ENCODE measurements at places on chromosomes 3 and 15.
A peak's percentile ranks its signal among the peaks of the same experiment; 100 is the strongest.

- no peak for DNase-seq
These were observed 1.7 kb upstream of the IP6K1 start for GRCh38 chr3:49788056-49788455.

GRCh38 chr3:112395181-112395895, 62.4 kb downstream of the CD200 start:
- DNase-seq = no peak

- DNase-seq = no peak
These were observed 291.2 kb upstream of the KCNMB2 start for GRCh38 chr3:178244733-178245709.

GRCh38 chr3:66567077-66567476, 66.3 kb upstream of the LRIG1 start:
- no peak for DNase-seq

GRCh38 chr15:63072809-63073277, 30.3 kb downstream of the TPM1 start:
- DNase-seq = no peak

GRCh38 chr15:86663979-86664378, 584.3 kb downstream of the AGBL1 start:
- no peak for DNase-seq

DNA sequence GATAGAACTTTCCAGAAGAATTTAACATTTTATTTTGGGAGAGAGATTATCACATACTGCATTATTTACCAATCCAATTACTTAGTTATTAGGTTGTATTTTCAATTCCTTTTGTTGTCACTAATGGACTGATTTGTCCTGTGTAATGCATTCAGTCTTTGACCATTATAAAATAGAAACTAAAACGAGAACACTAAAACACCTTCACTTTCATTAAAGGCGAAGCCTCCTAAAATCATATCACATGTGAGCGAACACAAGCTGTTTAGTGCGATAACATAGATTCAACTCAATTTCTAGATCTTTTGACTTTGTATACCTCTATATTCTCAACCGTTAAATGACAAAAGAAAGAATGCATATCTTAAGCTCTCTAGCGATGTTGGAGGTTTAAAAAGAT, 253.4 kb downstream of the VGLL3 start:
- no peak for DNase-seq

GRCh38 chr3:64176461-64176996, 48.7 kb downstream of the PRICKLE2 start:
- no peak for DNase-seq

DNA sequence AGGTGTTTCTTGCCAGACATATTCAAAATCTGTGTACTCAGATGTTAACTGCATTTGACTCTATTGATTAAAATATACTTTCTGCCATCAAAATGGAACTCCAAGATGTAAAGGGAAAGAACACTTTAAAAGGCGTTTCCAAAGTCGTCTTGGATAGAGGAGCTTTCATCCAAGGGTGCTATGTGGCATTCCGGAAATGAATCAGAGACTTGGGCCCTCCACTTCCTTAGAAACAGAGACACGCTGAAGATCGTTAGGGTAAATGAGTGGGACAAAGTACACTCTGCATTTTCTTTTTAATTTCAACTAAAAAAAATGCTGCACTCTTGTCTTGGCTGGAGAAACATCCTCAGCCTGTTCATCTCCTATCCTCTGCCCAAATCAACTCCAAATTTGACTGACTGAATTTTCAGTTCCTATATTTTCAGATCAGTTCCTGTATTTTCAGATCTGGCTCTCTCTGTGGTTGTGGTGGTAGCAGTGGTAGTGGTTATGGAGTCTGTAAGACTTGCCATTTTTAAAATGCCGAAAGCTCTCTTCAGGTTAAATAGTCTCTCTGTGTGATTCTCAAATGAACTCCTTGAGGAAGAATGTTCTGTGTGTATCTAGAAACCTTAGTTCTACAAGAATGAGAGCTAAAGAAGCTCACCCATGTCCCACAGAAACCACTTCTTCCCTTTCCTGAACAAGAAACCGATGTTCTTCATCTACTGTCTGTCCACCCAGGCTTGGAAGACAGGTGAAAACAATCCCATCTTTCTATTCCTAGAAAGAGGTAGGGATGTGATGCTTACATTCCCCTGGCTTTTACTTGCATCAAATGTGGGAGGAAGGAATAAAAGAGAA, 156.8 kb upstream of the ICE2 start:
- no peak for DNase-seq

- DNase-seq = no peak
These were observed 172.2 kb downstream of the GHSR start for GRCh38 chr3:172276103-172276502.

DNA sequence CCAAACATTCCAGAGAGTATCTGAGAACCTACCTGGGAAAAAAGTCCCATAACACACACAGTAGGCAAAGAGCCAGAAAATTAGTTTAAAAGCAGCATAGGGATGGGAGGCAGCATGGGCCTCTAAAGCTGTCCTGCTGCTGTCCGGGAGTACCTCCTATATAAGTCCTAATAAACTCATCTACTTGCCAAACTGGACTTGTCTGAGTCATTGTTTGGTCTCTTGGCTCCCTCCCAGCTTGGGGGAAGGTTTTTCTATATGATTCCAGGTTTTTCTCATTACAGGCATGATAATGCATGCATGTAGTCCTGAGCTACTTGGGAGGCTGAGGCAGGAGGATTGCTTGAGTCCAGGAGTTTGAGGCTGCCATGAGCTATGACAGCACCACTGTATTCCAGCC, 17.5 kb upstream of the HACD2 start:
- DNase-seq = no peak

- DNase-seq = no peak
These were observed 86.3 kb upstream of the MEX3B start for GRCh38 chr15:82132096-82132495.

DNA sequence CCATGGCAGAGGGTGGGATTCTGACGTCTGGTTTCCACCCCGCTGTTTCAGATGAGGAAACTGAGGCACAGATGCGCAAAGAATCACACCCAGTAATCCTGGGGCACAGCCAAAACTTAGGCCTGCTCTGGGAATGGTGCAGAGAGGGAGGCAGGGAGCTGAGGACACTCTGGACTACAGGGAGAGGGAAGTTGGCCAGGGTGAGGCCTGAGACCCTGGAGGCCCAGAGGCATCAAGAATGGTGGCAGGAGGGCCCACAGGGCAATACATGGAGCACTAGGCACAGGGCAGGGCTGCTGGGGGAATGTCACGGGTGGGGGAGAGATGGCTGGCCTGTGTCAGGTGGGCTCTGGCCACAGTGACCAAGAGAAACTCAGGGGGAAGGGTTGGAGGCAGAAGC, 63.6 kb downstream of the TLE3 start:
- no peak for DNase-seq

GRCh38 chr3:55373423-55373822, 113.7 kb downstream of the WNT5A start:
- no peak for DNase-seq

GRCh38 chr15:52208306-52208946, 17.2 kb upstream of the GNB5 start:
- DNase-seq = peak; percentile 88

GRCh38 chr3:112302150-112302830, 8.3 kb upstream of the SLC9C1 start:
- DNase-seq = no peak

DNA sequence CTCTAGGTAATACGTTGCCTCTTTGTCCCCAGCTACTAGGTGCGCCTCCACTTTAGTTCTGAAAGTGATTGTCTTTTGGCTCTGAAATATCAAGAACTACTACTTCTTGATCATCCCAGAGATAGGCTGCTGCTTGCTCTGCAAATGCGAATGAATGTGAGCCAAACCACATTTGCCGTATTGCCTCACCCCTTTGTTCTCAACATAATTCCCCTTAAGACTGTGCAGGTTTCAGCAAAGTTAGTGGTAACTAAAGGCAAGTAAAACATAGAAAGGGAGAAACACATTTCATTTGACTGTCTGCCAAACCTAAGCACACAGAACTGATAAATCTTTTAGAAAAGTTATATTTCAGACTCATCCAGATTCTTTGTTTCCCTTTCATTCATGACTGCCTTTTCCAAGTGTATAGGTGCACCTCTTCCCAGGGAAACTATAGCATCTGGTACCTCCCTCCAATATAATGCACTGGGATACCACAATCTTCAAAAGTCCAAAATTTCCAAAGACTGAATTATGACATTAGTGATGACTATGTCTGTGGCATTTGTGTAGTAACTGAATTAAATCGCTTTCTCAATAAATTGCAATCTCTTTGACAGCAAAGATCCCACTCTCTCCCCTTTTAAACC, 720.6 kb upstream of the CBLB start:
- DNase-seq = peak; percentile 32

- DNase-seq = no peak
These were observed 11.9 kb upstream of the SH3GL3 start for GRCh38 chr15:83435202-83435601.

- no peak for DNase-seq
These were observed 2.0 kb upstream of the CEMIP start for GRCh38 chr15:80777137-80777536.

- no peak for DNase-seq
These were observed 460.9 kb downstream of the OTOL1 start for GRCh38 chr3:161957467-161957866.

DNA sequence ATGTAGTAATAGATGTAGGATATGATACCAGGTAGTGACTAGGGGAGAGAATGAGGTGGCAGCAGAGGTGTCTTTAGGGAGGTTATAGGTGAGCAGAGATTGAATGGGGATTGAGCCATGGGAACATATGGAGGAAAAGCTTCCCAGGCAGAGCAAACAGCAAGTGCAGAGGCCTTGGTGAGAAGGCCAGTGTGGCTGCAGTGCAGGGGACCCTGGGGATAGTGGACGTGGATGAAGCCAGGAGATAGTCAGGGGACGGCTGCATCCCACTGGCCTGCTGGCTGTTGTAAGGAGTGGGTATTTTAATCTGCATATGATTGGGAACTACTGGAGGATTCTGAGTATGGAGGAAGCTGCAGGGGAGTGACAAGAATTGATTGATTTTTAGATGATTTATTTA, 62.7 kb upstream of the TRAK1 start:
- DNase-seq = no peak

GRCh38 chr3:123587401-123587800, 2.5 kb upstream of the HACD2 start:
- no peak for DNase-seq

DNA sequence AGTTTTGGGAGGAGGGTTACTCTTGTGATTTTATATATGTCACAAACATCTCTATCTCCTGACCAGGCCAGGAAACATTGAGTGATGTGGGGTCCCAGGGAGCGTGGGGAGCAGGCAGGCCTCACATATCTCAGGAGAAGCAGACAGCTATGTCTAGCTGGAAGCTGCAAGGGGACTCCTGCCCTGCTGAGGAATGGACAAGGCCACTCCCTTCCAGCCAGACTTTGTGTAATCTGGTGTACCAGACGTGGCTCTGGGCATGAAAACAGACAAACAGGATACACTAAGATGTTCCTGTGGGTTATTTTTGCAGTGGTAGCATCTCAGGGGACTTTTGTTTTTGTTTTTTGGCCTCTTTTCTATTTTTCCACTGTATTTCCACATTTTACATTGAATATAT, 23.2 kb downstream of the CYP8B1 start:
- DNase-seq = no peak

GRCh38 chr3:32285891-32286290, 47.4 kb downstream of the CMTM8 start:
- peak; percentile 38 for DNase-seq

DNA sequence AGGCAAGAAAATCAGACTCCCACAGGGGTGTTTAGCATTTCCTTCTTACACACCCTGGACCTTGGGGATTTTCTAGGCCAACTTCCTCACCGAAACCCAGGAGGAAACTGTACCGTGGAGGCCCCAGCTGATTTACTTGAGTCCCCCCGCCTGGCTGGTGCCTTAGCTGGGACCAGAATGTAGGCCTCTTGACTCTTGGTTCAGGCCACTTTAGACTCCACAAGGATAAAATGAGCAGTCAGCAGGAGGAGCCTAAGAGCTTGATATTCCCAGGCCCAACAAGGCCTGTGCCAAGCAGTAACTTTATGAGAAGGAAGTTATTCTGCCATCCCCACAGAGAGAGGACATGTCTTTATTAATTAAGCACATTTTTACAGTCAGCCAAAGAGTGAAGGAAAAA, 4.6 kb upstream of the APBA2 start:
- no peak for DNase-seq

GRCh38 chr3:116980099-116980498, 270.5 kb downstream of the TUSC7 start:
- no peak for DNase-seq

- no peak for DNase-seq
These were observed 21.5 kb downstream of the LARS2 start for GRCh38 chr3:45409921-45410320.
